ENCODE measurements at places on chromosomes 6 and 20.
A peak's percentile ranks its signal among the peaks of the same experiment; 100 is the strongest.

DNA sequence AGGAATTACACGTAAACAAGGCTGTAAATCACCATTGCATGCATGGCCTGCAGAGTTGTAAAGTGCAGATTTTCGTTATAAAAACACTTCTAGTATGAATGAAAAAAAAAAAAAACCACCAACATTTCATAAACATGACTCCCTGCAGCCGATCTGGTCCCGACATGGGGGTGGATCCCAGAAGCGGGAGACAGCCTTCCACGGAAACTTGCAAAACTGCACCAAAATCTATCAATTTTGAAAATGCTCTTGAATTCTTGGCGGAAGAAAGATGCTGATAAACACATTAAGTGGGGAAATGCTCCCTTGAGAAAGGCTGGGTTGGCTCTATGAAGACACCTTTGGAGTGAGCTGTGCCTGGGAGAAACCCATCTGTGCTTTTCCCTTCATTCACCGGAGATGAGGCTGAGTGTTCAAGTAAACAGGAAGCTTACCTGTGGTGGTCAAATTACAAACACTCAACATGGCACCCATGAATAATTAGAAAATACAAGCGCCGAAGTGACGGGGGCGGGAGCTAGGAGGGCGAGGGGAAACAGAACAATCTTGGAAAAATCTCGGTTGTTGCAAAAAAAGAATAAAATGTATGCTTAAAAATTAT, 845 bp upstream of the ANKRD60 start:
- no peak for DNase-seq

GRCh38 chr6:106533054-106533453, 96.2 kb downstream of the RTN4IP1 start:
- no peak for DNase-seq

GRCh38 chr6:134328138-134328537, 10.2 kb upstream of the SGK1 start:
- no peak for DNase-seq

GRCh38 chr20:58094160-58094559, 134.3 kb downstream of the ANKRD60 start:
- DNase-seq, result no peak

DNA sequence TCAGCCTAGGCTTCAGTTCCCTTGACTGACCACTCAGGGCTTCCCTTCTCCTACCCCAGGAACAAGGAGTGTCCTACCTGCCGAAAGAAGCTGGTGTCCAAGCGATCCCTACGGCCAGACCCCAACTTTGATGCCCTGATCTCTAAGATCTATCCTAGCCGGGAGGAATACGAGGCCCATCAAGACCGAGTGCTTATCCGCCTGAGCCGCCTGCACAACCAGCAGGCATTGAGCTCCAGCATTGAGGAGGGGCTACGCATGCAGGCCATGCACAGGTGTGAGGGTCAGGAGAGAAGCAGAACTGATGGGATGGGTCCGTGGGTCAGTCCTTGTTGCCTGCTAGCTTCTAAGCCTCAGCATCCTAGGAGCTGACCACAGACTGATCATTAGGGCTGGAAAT, 1.6 kb downstream of the RING1 start:
- DNase-seq, result no peak

DNA sequence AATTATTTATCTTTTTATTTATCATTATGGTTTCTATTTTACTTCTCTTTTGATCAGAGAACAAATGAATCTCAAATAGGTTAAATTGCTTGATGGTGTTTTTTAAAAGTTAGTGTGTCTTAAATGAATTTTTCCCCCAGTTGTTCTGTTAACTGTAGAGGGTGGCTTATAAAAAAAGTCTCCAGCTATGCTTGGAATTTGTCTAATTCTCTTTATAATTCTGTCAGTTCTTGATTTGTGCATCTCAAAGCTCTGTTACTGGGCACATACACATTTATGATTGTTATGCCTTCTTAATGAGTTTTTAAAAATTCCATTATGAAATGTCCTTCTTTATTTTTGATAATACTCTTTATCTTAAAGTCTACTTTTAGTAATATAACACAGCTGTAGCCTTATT, 58.0 kb downstream of the LIN28B start:
- no peak for DNase-seq

GRCh38 chr20:59680852-59681251, 76.5 kb downstream of the PHACTR3 start:
- no peak for DNase-seq

DNA sequence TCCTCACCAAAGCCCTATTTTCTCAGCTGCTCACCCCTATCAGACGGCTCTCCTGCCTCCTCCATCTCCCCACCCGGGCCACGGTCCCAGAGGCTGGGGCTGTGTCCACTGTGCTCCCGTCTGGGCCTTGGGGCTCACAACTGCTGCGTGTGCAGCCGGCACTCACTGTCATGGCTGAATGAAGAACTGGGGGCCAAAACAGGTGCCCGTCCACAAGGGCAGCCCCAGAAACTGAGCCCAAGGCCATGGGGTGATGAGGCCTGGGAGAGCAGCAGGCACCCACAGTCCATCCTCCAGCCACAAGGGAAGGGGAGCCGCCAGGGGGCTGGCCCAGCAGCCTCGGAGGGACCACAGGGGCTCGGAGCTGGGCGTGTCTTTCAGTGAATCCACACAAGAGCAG, 159.5 kb downstream of the DLL1 start:
- no peak for DNase-seq

- no peak for DNase-seq
Measured at GRCh38 chr20:58293453-58293852, 16.1 kb upstream of the RAB22A start.

GRCh38 chr20:62486484-62486883, 10.7 kb upstream of the GATA5 start:
- no peak for DNase-seq

GRCh38 chr6:3794092-3794491, 42.6 kb upstream of the PXDC1 start:
- DNase-seq, result no peak

DNA sequence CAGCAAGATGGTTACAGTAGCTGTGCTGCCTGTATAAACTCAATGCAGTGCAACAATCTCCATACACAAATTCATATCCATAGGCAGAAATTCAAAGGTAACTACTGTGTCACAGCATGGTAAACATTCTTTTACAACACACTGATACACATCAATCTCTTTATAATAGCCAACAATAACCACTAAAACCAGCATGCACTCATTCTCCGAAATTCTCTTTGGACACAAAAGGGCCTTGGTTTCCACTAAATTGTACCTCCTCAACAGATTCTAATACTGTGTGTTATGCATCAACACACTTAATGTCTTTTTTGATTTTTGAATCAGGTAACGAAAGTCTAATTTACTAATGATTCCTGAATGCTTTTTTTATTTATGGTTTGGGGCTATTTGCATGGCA, 1323.7 kb downstream of the GRIK2 start:
- DNase-seq, result no peak

DNA sequence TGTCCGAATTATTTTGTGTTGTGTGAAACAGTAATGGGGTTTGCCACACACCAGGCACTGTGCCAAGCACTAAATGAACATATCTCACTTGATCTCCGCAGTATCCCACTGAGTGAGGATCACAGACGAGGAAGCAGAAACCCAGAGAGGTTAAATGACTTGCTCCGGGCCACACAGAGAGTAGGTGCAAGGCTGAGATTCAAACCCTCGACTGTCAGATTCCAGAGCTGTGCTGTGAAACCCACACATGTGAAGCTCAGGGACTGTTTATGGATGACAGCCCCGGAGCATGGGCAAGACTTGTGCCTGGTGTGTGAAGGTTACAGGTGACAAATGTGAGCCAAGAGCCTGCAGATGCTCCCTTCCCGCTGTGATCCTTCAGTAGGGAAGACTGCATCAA, 87.8 kb upstream of the SIRPA start:
- no peak for DNase-seq

- no peak for DNase-seq
Measured at GRCh38 chr6:108581237-108581931, 20.7 kb downstream of the FOXO3 start.

GRCh38 chr6:28985462-28986164, 19.5 kb downstream of the ZNF311 start:
- DNase-seq, result peak; percentile 93

DNA sequence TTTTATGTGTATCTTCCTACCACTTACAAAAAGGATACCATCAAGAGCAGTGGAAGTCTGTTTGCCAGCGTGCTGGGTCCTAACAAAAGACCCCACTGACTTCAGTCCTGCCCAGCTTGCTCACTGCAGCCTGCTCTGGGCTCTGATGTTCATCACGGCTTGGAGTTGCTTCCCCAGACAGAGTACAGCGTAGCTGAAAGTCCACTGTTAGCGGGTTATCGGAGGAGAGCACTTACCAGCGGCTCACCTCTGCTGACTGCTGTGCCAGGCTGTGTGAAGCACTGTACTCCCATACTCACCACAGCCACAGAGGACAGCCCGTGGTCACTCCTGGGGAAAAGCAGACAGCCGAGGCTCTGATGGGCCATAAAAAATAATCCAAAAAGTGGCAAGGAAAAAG, 40.2 kb downstream of the CTCFL start:
- DNase-seq, result no peak

DNA sequence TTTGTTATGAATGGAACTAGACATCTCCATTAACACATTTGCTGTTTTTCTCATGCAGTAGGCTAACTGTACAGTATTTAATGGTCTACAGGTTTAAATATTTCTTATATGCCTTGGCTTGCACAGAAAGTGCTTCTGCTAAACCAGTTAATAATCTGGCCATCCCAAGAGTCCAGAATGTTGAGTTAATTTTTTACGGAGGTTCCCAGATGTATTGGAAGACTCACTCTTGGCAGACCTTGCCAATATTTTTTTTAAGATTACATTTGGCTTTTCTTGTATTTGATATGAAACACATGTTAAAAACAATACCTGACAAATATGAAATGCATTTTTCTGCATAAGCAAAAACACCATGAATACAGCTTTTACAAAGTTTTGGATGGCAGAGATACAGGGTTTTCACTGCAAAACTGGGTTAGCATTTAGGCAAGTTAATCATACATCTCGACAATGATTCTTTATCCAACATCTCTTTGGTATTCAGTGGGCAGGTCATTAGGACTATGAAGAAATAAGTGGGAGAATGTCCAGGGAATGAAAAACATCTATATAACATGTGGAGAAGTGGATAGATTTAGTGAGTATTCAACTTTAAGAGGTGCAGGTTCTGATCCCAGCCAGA, 94.0 kb downstream of the SGK1 start:
- no peak for DNase-seq

DNA sequence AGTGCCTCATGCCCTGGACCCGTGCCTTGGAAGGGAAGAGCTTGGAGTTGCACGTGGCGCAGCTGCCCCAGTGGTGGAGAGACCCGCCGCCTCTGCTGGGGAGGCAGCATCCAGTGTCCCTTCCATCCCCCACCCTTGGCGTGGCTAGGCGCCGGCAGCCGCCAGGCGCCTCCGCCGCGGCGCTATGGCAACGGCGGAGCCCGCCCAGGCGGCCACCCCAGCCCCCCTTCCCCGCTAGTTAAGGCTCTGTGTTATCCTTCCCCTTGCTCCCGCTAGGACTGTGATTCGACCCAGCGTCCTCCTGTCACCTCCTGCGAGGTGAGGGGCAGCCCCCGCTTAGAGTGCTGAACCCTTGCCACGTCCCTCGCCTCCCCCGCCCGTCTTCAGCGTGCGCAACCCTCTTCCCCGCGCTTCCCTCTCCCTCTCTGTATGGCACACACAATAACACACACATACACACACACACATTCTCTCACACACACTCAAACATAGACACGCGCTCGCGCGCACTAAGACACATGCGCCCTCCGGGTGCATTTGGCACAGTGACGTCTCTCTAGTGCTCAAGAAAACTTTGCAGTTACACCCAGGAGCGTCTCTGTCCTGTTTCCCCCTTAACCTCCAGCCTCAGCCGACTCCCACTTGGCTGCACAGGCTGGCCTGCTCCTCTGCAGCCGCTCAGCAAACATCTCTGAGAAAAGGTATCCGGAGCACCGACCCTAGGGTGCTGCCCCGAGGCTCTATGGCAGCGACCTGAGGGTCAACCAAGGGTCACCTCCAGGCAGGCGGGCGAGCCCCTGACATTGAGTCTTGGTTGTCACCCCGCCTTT, 8.5 kb downstream of the GRIK2 start:
- DNase-seq, result no peak

DNA sequence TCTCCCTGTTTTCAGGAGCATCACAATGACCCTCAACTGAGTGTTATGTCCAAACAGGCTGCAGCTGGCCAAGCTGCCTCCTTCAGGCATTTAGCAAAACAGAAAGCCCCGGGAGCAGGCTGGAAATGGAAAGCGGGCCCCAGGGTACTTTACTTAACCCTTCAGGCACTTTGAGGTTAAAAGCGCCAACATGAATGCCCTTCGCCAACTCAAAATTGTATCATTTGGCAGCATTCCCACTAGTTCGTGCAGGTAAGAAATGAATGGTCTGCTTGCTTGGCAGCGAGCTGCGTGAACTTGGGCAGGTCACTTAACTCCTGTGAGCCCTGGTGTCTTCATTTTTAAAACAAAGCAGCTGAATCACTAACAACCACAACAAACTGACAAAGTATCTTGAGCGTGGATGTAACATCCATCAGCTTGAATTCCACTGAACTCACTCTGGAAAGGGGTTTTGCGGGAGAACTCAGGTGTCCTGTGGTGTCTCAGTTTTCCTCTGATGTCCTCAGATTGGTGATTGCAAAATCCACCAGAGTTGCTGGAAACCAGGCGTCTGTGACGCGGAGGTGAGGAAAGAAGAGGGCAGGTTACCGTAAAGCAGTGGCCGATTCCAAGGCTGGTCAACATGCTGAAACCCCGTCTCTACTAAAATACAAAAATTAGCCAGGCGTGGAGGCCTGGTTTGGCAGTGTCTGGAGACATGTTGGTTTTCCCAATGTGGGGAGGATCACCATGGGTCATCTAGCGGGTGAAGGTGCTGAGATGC, 118.8 kb upstream of the ZNF217 start:
- no peak for DNase-seq

- DNase-seq, result peak; percentile 32
Measured at GRCh38 chr6:152750694-152751093, at the start of gene VIP. Gene VIP (plus strand): TSS chr6:152750797. CDS start chr6:152752178, 1,381 bp downstream.

GRCh38 chr20:51424270-51425117, 118.0 kb downstream of the NFATC2 start:
- no peak for DNase-seq

GRCh38 chr6:89887452-89888137, 6.7 kb upstream of the GJA10 start:
- no peak for DNase-seq

GRCh38 chr6:53411451-53411850, 62.7 kb upstream of the ELOVL5 start:
- no peak for DNase-seq

Data from NCI-H460 (cell line).